GM23338 (cell line): ENCODE measurements at places on chromosomes 5 and 9. TPM values are rescaled to one million over a fixed set of nuclear protein-coding genes. Genes with fewer than 3 reads are reported as not detected.

C9orf50 gene
- not detected in 2 replicates for total RNA-seq

DNA sequence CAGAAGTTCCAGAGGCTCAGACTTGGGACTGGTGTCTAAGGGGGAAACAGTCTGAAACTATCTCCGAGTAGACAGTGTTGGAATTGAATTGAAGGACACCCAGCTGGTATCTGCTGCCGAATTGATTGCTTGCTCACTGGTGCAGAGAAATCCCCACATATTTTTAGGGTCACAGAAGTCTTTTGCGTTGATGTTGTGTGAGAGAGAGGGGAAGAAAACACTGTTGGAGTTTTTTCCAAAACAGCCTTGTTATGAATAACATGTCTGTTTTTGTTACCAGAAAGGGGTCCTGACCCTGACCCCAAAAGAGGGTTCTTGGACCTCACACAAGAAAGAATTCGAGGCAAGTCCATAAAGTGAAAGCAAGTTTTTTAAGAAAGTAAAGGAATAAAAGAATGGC, 81.3 kb downstream of the ALDH7A1 start:
- no peaks in the 10 kb centered on the region for H3K27me3 ChIP-seq
- H3K4me3 ChIP-seq = no peak overlapping the region
- DNase-seq = no peak
- H3K36me3 ChIP-seq = no peaks in the 10 kb centered on the region

GRCh38 chr5:55146543-55147151, 13.3 kb upstream of the GPX8 start:
- peak; percentile 95 for DNase-seq
- H3K4me1 ChIP-seq = no peaks in the 10 kb centered on the region
- no peak overlapping the region for H3K27ac ChIP-seq
- no peaks in the 10 kb centered on the region for H3K27me3 ChIP-seq
- no peak overlapping the region for H3K4me3 ChIP-seq

DND1 gene
- 15.5 and 22.0 TPM in 2 replicates for total RNA-seq

- no peak for DNase-seq
- H3K27ac ChIP-seq = no peak overlapping the region
- H3K4me3 ChIP-seq = no peak overlapping the region
- H3K4me1 ChIP-seq = peaks cover 27% of the 10 kb centered on the region
- no peaks in the 10 kb centered on the region for H3K27me3 ChIP-seq
Measured at GRCh38 chr9:124264823-124265233, 7.1 kb downstream of the NEK6 start.

ADAMTS12 gene
- 12.4 and 17.1 TPM in 2 replicates for total RNA-seq

KLHL3 gene
- 10.8 and 11.7 TPM in 2 replicates for total RNA-seq

KCNN2 gene
- total RNA-seq = 14.7 and 24.7 TPM in 2 replicates

DNA sequence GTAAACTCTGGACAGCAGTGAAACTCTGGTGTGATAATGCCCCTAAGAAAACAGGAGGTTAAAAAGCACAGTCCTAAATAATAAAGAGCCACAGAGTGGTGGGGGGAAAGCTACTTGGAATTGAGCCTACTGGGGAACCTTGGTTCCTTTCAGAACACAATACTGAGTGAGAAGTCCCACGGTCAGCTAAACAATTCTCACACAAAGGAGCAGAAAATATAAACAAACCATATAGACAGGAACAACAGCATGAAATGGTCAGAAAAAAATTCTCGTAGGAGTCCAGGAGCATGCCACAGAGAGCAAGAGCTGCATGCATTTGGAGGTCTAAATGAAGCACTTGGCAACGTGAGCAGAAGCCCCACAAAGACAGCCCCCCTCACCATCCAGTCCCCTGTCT, 56.0 kb downstream of the TEK start:
- H3K27me3 ChIP-seq = no peaks in the 10 kb centered on the region
- DNase-seq = no peak
- no peaks in the 10 kb centered on the region for H3K36me3 ChIP-seq
- no peak overlapping the region for H3K27ac ChIP-seq
- H3K4me1 ChIP-seq = no peaks in the 10 kb centered on the region

BTNL9 gene
- 2.8 and 3.4 TPM in 2 replicates for total RNA-seq

GRCh38 chr5:120326651-120327050, 137.4 kb upstream of the PRR16 start:
- H3K4me1 ChIP-seq = no peaks in the 10 kb centered on the region
- DNase-seq = no peak
- no peak overlapping the region for H3K4me3 ChIP-seq
- no peak overlapping the region for H3K27ac ChIP-seq

DNA sequence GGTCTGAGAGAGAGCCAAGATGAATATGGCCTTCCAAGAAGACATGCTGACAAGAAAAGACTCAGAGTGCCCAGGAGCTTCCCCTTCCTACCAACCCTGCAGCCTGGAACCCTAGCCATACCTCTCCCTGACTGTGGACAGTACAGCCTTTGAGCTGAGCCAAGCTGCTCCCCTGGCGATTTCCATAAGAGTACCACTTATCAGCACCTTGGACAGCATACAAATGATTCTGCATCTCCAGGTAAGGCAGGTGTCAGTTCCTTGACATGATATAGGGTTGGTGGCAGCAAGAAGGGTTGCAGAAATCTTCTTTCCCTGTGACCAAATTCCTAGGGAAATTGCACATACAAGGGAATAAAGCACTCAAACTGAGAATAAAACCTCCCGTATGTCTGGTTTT, 58.3 kb downstream of the MFAP3 start:
- H3K4me1 ChIP-seq = peaks cover 6% of the 10 kb centered on the region; the same call in 1 of the 2 replicates
- no peak overlapping the region for H3K4me3 ChIP-seq

- H3K27me3 ChIP-seq = no peaks in the 10 kb centered on the region
- H3K4me3 ChIP-seq = no peak overlapping the region
- no peaks in the 10 kb centered on the region for H3K4me1 ChIP-seq
- no peak overlapping the region for H3K27ac ChIP-seq
Measured at GRCh38 chr9:18185196-18185595, 288.8 kb upstream of the ADAMTSL1 start.

- H3K27ac ChIP-seq = no peak overlapping the region
- H3K4me1 ChIP-seq = no peaks in the 10 kb centered on the region
- no peak overlapping the region for H3K4me3 ChIP-seq
- no peaks in the 10 kb centered on the region for H3K27me3 ChIP-seq
- H3K36me3 ChIP-seq = peaks cover 36% of the 10 kb centered on the region
Measured at GRCh38 chr9:120397453-120397852, 182.5 kb downstream of the CDK5RAP2 start.

GRCh38 chr5:40502736-40503135, 177.0 kb upstream of the PTGER4 start:
- no peaks in the 10 kb centered on the region for H3K27me3 ChIP-seq
- 0 out of 2 replicates have a peak, but pooled peaks cover 2% of the 10 kb centered on the region for H3K4me1 ChIP-seq
- H3K36me3 ChIP-seq = no peaks in the 10 kb centered on the region
- no peak for DNase-seq

LHX2 gene
- total RNA-seq = 0.19 and 1.7 TPM in 2 replicates

DNA sequence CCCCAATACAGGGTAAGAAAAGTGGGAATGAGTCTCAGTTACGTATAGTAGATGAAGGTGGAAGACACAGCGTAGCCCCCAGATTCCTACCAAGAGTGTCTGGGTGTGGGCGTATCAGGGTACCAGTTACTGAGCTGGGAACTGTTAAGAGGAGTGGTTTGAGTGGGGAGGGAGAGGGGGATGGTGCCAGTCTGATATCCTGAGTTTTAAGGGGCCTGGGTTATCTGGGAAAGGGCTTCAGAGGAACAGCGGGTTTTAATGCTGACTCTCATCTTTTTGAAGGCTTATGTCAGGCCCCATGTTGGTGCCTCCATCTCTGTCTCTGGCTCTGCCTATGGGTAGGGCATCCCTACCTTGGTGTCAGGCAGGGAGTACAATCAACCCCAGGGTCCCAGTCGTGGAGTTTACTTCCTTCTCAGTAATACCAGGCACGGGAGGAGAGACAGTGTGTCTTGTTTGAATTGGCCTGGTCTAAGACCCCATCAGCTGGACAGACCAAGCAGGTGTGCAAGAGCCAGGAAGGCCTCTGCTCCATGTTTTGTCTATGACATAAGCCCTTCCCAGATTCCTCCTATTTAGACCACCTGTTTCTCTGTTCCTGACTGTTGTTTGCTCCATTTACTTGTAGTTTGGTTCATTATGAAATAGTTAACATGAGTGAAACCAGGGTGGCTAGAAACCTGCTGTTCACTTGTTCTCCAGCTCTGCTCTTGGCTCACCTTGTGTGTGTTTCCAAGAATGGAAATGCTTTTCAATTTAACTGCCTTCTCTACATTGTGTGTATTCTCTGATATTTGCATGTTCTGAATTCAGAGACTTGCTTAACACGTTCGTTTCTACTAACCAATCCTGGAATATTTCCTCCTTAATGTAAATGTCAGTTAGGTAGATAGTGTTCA, 125.6 kb downstream of the DAB2IP start:
- peaks cover 3% of the 10 kb centered on the region for H3K36me3 ChIP-seq
- no peak for DNase-seq
- H3K27ac ChIP-seq = no peak overlapping the region
- H3K27me3 ChIP-seq = no peaks in the 10 kb centered on the region
- no peak overlapping the region for H3K4me3 ChIP-seq
- no peaks in the 10 kb centered on the region for H3K4me1 ChIP-seq

WDR70 gene
- 28.5 and 34.9 TPM in 2 replicates for total RNA-seq

GRCh38 chr5:58885260-58885659, 302.4 kb downstream of the RAB3C start:
- H3K4me3 ChIP-seq = no peak overlapping the region
- no peak for DNase-seq
- no peaks in the 10 kb centered on the region for H3K36me3 ChIP-seq
- no peak overlapping the region for H3K27ac ChIP-seq
- H3K4me1 ChIP-seq = no peaks in the 10 kb centered on the region

DNA sequence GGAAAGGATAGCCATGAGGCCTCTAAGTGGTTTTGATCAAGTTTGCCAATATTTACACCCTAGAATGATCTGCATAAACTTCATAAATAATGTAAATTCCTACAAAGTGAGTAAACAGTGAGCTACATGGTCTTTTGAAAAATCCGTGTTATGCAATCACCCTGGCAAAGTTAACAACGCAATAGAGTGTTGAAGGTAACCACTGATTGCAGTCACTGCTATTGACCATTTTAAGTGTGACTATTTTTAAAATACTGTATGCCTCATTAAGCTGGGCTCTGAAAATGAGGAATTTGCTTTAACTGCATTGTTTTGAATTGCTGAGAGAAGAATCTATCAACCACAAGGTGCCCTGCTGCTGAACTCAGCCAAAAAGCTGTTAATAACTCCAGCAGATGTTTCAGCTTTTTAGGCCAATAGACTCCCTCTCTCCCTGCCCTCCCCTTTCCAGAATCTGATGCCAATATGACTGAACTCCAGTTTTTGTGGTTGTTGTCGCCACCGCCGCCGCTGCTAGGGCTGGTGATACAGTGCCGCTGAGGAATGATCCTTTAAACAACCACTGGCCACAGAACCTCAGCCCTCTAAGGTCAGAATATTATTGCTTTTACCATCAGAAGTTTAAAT, 35.3 kb upstream of the SMARCA2 start:
- H3K4me1 ChIP-seq = no peaks in the 10 kb centered on the region; the same call in 1 of the 2 replicates
- no peaks in the 10 kb centered on the region for H3K27me3 ChIP-seq
- no peak overlapping the region for H3K4me3 ChIP-seq
- DNase-seq = no peak
- H3K36me3 ChIP-seq = no peaks in the 10 kb centered on the region
- H3K27ac ChIP-seq = no peak overlapping the region

GRCh38 chr9:137348769-137349470, 46.8 kb upstream of the NRARP start:
- no peaks in the 10 kb centered on the region for H3K27me3 ChIP-seq
- no peak overlapping the region for H3K27ac ChIP-seq
- no peak overlapping the region for H3K4me3 ChIP-seq
- no peaks in the 10 kb centered on the region; the same call in 1 of the 2 replicates for H3K36me3 ChIP-seq

GRCh38 chr5:172731680-172732074, 39.3 kb downstream of the DUSP1 start:
- no peaks in the 10 kb centered on the region for H3K4me1 ChIP-seq
- no peak for DNase-seq
- H3K27me3 ChIP-seq = no peaks in the 10 kb centered on the region
- H3K27ac ChIP-seq = no peak overlapping the region

DNA sequence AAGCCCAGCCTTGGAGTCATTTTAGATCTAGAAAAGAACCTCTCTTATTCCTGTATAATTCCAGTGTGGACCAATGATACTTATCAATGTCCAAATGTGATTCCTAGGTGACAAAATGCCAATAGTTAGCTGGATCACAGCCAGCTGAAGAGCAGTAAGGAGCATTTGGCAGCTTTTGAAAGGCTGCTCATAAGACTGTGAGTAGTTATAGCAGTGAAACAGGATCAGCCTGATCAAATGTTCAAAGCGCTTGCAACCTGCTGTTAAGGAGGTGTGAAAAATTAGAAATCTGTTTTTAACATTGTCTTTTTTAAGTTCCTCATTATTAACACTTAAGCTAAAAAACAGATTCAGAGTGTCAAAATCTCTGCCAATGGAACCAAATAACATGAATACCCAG, 85.1 kb downstream of the SSBP2 start:
- no peaks in the 10 kb centered on the region for H3K4me1 ChIP-seq
- no peaks in the 10 kb centered on the region for H3K36me3 ChIP-seq
- DNase-seq = no peak
- no peak overlapping the region for H3K4me3 ChIP-seq
- H3K27me3 ChIP-seq = no peaks in the 10 kb centered on the region
